Stimulated activated CD4-positive, alpha-beta T cell treated with anti-CD3 and anti-CD28 coated beads, Interleukin-1b, Interleukin-23, amount 100 ng/mL, for 48 hours (primary cell): ENCODE measurements at places on chromosomes 2 and 18.

DNA sequence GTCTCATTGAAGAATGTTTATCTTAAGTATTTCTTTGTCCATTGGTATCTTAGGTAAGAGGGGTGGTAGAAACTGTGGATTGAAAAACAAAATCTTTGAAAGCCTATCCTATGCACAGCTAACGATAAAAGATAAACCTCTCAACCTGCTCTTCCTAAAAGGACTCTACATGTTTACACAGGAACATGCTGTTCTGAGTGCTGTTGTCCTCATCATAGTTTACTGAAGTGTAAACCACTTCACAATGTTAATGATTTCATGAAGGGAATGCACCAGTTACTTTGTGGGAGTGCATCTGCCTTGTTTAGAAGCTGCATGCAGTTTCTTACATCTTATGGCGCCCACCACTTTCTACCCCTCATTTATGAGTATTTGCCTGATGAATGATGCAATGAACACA lies 1.2 kb downstream of the ACMSD start:
- DNase-seq, result no peak

DNA sequence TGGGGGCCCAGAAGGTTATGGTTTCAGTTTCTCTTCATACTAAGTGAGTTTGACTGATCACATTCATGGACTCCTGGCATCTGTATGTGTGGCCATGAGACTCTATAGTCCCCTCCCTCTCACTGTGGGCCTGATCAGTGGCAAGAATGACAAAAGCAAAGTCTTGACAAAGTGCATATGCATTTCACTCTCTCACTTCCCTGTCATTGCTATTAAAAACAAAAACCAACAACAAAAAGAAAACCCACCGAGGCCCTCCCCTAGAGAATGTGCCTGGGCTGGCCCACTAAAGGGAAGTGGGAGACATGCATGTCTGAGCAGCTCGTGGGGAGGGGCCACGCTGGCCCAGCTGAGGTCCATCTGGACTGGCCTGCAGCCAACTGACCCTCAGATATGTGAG lies 600.1 kb upstream of the RAB6C start:
- DNase-seq, result no peak

- no peak for DNase-seq
Observed at GRCh38 chr2:175282300-175282699, 100.8 kb upstream of the ATP5MC3 start.

- DNase-seq, result no peak
Observed at GRCh38 chr2:197661626-197662025, 13.8 kb downstream of the RFTN2 start.

GRCh38 chr2:17413036-17413435 lies 105.2 kb downstream of the RAD51AP2 start:
- no peak for DNase-seq

GRCh38 chr2:54558188-54559005 lies 102.3 kb downstream of the SPTBN1 start:
- DNase-seq, result peak; percentile 73

DNA sequence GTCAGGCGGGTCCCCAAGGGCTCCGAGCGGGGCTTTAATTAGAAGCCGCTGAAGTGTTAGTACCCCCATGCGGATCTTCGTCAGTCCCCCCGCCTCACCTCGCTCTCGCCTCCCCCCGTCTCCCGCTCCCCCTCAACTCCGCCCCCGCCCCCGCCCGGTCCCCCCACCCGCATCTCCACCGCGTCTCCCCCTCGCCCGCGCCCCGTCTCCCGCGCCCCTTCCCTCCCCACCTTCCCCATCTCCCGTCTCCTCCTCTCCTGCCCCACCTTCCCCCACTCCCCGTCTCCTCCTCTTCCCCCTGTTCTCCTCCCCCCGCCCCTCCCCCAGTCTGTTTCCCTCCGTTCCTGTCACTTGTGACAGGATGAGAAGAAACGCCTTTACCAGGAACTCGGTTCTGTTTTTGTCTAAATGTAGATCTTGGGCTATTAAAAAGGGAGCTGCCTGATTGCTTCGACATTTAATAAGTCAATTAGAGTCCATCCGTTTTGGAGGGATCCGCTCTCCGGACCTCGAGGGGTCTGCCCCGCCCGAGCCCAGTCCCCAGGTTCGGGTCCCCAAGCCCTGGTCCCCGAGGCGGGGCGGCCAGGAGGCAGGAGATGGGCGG lies 969 bp upstream of the ALKAL2 start:
- DNase-seq, result no peak

DNA sequence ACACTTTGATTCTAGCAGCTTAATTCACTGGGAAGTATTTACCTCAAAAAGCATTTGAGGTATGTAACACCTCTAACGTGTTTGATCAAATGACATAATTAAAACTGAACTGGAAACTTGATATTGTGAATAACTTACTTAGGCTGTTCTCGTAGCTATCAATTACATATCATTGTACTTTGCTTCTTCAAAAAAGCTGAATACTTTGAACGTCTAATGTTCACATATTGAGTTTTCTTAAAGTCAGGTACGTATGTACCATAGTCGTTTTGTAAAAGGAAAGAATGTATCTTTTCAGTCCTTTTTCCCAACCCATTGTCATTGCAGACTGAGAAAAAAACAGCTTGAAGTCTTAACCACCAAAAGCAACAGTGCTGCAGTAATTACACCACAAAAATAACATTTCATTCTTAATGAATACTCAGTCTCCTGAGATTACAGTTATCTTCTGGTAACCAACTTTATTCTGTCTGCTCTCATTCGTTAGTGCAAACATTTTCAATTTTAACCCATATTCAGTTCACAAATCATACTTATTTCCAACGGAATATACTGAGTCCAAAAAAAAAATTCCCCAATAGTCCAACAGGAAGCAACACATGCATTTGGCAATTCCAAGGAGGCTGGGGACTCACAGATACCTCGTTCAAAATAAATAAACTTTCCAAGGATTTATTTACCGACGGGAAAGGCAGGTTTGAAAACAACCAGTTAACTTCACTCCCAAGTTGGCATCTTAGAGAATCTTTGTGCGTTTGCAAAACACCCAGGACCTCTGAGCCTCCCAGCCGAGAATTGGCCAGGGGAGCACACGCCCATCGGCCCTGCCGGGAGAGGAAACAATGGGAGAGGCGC lies 1.1 kb downstream of the CHN1 start:
- DNase-seq, result no peak

GRCh38 chr18:21164548-21165095 lies 53.0 kb upstream of the ROCK1 start:
- DNase-seq, result no peak

DNA sequence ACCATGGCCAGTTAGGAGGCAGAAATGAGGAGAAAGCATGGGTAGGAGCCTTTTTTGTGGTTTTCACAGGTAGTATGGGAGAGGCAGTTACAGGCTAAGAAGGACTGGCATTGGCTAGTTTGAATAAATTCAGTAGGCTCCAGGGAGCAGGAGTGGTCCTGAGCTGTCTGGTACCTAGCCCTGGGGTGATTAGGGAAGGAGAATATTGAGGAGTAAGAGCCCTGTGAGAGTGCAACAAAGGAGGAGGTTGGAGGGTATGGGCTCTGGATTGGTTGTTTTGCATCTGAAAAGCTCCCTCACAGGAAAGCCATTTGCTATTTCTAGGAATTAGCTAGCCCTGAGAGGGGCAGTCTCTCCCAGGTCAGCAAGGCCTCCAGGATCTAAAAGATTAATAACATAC lies 13.3 kb upstream of the TCF7L1 start:
- no peak for DNase-seq

DNA sequence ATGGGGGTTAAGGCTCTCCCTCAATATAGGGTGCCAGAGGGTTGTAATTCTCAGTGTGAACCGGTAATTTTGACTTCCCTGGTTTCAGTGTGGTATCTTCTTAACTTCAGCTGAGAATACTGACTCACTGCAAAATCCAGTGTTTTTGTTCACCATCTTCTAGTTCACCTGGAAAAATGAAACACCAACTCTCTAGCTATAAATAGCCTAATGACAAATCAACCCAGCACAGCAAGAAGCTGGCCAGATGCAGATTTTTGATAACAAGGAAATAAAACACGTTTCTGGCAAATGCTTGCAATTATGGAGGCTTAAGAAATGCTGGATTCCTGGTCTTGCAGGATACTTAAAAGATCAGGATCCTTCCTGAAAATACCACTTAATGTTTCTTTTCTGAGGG lies 192.3 kb downstream of the CLIP4 start:
- DNase-seq, result no peak

GRCh38 chr2:218290316-218291261 lies 1.7 kb downstream of the TMBIM1 start:
- peak; percentile 38 for DNase-seq

DNA sequence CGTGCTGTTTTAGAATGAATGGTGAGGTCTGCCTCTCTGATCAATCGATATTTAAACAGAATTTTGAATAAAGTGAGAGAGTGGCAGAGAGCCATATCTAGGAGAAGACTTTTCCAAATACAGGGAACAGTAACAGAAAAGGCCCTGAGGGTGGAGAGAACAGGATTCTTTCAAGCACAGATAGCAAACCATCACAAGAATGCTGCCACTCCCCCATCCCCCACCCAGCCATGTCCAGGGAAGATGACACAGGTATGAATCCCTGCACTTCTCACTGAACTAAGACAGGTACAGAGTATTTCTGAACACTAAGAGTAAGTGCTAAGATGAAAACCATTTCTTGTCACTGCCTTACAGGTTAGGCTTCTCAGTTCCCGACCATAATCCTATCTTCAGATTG lies 23.6 kb downstream of the LRATD1 start:
- no peak for DNase-seq

GRCh38 chr18:14117606-14118005 lies 14.6 kb downstream of the ZNF519 start:
- no peak for DNase-seq

GRCh38 chr2:26475037-26475436 lies 2.9 kb downstream of the OTOF start:
- no peak for DNase-seq

- no peak for DNase-seq
Observed at GRCh38 chr2:220157312-220157711, 529.9 kb downstream of the SLC4A3 start.

DNA sequence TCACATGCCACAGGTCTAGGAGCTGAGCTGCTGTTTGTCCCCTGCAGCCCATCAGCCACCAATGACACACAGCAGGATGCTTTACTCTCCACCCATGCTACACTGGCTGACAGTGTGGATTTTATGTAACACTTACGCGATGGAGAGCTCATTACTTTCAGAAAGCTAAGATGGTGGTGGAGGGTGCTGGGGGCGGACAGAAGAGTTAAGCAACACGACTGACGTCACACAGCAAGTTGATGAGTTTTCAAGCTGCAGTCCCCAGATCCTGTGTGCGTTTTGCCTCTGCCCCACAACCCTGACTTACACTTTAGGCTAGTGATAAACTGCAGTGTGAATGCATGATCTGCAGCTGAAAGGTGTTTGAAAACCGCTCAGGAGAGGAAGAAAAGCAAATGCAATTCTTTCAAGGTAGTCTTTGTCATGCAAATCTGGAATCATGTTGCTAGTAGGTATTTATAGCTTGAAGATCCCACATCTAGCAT lies 42.4 kb downstream of the MRPS5 start:
- peak; percentile 51 for DNase-seq

GRCh38 chr2:240060977-240061591 lies 7.8 kb upstream of the OR6B3 start:
- DNase-seq, result peak; percentile 28

GRCh38 chr2:62705859-62706720 lies 577 bp downstream of the EHBP1 start:
- DNase-seq, result peak; percentile 32

DNA sequence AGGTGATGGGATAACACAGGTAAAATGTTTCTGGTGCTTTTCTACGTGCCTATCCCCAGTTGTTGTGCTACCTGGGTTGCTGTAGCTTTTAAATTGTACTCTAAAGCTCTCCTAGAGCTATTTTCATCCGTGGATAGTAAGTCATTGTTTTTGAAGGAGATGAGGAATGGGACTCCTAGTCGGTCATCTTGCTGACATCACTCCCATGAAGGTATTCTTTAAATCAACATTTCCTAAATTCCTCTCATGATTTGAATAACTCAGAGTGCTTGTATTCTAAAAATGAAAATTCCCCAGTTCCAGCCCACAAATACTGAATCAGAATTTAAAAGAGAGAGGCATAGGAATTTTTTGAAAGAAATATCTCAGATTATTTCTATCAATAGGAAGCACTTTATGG lies 44.3 kb downstream of the CCDC148 start:
- DNase-seq, result no peak
